ENCODE measurements at places on chromosomes 4 and X.

GRCh38 chrX:28205126-28205525 is 223.9 kb upstream of the DCAF8L1 start:
- no peak for DNase-seq

GRCh38 chrX:154411981-154412340 is 622 bp downstream of the TAFAZZIN start:
- DNase-seq, result no peak

- no peak for DNase-seq
Observed at GRCh38 chr4:75800972-75801371, 76.6 kb downstream of the USO1 start.

GRCh38 chrX:110316351-110317060 is 1.4 kb downstream of the AMMECR1 start:
- DNase-seq, result no peak

DNA sequence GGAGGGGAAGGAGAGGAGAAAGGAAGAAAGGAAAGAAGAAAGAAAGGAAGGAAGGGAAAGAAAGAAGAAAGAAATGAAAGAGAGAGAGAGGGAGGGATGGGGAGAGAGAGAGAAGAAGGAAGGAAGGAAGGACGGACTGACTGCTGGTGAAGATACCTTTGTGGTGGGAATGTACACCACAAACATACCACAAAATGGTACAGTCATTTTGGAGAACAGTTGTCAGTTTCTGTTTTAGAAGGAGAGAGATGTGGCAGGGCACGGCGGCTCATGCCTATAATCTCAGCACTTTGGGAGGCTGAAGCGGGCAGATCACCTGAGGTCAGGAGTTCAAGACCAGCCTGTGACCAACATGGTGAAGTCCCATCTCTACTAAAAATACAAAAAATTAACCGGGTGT is 40.0 kb upstream of the SHISA3 start:
- DNase-seq, result no peak

DNA sequence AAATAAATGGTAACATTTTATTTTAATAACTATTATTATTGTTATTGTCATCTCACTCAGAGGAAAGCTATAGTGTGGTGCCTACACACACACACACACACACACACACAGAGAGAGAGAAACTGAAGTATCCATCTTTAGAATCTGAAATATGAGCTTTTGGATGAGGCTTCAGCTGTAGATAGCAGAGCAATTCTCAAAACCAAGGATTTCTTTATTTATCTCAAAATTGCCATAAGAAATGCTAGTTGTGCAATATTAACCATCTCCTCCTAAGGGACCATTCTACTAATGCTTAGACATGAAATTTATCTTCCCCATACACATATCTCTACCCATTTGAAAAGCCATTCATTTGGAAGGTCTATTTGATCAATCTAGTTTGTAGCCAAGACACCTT is 50.1 kb upstream of the SGMS2 start:
- DNase-seq, result no peak

- DNase-seq, result no peak
Observed at GRCh38 chr4:155758481-155759371, at the start of gene GUCY1B1. Gene GUCY1B1, plus strand, starts transcription at chr4:155759021. Its CDS starts 120 bp downstream, at chr4:155759141.

- DNase-seq, result no peak
Observed at GRCh38 chr4:137692205-137692604, 159.9 kb upstream of the PCDH18 start.
